ENCODE measurements at places on chromosomes 1 and 21.

- ATAC-seq: no peak
These were observed 1.7 kb downstream of the EPHA2 start for GRCh38 chr1:16153999-16154673.

DNA sequence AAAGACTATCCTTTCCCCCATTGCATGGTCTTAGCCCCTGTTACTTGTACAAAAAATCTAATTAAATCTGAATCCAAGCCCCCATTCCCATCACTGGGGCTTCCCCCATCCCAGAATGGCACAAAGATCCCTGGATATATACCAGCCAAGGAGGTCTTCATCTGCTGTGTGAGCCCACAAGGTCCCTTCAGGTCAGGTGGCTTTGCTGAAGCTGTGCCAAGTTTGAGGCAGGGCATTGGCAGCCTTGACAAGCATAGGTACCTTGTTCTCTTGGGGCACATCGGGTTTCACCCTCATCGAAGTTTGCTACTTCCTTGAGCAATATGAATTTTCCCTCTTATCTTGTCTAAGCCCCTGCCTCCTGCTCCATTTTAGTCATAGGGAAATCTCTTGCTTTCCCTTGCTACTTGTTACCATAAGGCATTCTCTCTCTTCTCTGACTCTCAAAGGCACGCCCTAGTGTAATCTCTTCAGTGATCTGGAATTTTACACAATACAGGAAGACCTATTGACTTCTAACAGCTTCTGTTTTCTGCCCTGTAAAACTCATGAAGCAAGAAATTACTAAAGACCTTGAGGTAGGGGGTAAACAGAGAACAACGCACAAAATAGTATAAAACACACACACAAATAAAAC lies 71.4 kb upstream of the COG2 start:
- ATAC-seq: no peak

DNA sequence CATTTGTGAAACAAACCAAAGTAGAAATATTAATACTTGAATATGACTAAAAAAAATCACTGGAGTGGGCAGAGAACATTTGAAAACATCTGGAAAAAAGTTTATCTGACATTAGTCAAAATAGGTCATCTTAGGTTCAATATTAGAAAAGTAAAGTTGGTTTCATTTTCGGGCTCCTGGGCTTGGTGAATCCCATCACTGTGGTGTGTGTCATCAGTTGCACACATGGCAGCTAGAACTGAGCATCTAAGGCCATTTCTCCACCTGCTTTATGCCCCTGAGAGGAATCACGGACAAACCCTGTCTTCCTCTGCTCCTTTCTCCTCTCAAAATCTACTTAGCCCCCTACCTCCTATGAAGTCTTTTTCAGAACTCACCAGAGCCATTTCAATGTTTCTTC lies 5.4 kb downstream of the HSD11B1 start:
- ATAC-seq: no peak

DNA sequence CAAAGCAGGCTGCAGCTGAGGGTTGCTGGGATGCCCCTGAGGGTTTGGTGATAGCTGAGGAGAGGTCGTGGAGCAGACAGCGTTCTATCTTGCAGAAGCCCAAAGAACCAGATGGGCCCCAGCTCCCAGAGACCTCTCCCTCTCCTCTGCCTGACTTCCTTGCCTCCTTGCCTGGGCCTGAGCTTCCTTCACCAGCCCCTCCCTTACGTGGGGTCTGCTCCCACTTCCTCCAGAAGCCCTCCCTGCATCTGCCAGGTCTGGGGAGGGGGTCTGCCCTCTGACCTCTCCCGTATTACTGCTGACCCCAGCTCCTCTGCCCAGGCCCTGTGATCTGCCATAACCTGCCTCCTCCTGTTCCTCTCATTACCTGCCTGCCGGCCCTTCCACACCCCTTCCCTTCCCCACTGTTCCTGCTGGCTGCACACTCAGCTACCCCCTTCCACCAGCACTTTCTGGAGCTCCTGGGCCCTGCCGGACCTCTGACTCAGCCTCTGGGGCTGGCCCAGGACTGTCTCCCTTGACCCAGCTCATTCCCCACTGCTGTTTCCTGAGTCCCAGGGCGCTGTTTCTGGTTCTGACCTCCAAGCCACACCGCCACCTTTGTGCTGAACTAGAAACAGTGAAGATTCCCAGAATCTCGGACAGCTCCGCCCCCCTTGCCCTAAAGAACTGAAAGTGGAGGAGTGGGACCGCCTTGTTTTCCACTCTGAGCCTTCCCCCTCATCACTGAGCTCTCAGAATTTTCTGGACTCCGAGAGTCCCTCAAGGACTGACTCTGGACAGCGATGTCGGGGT lies 237.7 kb upstream of the C1orf174 start:
- no peak for ATAC-seq

DNA sequence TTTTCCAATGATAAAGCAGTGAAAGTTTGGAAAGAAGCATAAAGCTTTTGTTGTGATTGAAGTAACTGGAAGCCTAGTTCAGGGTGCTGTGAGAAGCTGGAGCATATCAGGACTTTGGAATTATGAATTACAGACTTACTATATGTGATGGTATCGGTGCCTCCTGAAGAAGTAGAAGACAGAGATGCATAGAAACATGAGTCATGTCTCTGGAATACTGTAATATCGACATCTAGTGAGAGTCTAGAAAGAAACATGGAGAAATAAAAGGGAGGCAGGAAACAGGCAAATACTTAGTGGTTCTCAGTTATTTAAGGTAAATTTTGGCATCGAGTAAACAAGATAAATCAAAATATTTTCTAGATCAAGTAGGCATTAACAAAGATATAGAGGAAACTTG lies 103.0 kb downstream of the CAMTA1 start:
- ATAC-seq: no peak

DNA sequence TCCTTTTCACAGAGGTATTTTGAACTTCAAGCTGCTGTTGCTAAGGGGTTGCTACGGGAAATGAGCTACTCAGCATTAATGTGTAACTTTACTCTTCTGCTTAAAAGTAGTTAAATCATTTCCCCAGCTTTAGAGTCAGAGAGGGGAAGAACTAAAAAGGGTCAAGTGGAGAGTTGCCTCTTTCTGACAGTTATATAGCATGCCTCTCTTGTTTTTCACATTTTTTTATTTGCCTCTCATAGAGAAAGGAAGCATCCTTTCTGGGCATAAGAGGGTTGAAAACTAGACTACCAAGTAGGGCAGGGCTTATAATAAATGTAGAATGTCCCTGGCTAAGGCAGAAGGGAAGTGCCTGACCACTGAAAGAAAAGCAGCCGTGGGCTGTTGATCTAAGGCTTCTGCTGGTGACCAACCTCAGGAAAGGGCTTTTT lies 10.1 kb upstream of the ELAVL4 start:
- no peak for ATAC-seq

DNA sequence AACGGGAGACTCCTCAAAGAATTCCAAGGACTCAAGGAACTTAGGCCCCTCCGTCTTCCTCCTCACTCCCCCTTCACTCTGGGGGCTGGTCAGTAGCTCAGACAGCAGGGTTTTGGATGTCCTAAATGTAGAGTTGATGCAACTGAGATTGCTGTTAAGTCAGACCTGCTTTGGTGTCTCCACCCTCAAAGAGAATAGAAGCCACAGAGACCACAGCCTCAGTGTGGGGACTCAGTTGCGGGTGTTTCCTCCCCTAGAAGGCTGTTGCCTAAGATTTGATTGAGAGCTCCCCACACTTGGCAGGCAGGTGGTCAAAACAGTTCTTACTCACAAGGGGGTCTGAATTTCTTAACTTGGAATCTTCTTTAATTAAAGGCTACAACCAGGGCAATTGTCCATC lies 7.6 kb downstream of the MAN1C1 start:
- ATAC-seq: no peak

DNA sequence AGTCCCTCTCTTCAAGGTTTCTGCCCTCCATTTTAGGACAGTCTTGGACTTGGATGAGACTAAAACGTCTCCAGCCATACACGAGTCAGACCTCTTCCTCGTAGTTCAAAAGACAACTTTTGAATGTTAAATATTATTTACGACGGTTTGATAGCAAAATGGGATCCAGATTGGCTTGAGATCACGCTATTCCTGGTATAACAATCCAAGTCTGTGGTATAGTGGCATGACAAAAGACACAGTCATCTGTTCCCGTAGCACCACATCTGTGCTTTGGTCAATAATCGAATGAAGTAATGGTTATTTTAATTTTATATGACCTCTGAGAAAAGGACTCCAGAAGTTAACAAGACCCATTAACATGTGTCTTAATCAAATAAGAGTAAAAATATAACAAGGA lies 7.0 kb downstream of the PCP4 start:
- no peak for ATAC-seq

- ATAC-seq: no peak
These were observed 104.9 kb downstream of the CDC7 start for GRCh38 chr1:91605566-91605965.

DNA sequence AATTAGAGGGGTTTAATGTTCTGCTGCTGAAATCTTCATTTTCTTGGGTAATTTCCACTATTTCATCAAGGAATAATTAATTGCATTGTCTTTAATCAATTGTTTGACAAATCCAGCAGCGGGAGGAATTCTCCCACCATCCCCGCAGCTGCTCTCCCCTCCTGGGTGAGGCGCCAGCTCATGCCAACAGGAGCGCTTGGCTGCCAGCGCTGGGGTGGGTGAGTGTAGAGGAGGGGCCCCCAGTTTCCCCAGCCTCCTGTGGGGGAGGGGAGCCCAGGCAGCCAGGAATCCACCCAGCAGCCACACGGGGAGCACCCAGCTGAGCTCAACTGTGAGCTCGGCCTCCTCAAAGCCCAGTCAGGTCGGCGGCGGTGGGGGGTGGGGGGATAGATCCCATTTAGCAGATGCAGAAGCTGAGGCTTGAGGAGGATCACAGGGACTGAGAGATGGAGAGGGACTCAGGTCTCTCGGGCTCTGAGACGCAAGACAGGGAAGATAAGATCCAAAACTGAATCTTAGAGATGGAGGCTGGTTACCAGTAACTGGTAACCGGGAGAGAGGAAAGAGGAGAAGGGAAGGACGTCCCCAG lies 46.5 kb downstream of the FOXO6 start:
- no peak for ATAC-seq

DNA sequence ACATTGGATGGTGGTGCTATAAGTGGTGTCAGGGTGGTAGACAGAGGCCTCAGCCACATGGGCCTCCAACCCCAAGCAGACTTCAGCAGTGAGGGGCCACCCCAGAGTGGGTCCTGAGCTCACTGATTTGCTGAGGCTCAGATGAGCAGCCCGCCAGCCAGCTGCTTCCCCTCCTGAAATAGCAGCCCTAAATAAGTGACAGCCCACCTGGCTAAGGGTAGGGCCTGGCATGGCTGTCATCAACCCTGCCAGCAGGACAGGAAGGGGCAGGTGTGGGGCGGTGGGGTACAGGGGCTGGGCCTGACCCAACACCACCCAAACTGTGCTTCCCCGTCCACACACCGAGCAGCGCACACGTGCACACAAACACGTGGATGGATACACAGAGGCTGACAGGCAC lies 79.3 kb downstream of the GRIK3 start:
- ATAC-seq: no peak

DNA sequence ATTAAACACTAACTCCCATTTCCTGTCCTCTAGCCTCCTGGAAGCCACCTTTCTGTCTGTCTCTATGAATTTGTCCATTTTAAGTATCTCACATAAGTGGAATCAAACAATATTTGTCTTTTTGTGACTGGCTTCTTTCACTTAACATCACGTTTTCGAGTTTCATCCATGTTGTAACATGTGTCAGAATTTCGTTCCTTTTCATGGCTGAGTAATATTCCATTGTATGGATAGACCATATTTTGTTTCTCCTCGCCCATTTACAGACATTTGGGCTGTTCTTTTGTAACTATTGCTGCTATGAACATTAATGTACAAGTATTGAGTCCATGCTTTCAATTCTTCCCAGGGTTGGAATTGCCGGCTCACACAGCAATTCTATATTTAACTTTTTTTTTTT lies 15.7 kb upstream of the H6PD start:
- no peak for ATAC-seq

DNA sequence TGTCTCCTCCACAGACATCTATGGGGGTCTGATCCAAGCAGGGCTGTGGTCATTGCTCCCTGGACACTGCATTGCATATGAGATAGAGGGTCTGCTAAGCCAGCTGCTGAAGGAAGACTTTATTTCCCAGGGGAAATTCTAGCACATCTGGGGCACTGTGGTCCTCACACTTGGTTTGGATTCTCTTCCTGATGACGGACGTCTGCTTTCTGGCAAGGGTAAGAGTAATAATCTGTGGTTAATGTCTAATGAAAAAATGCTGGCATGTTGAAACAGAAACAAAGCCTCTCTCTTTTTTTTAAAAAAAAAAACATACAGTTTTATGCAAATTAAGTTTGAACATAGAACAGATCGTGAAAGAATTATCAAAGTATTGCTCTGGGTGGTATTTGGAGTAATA lies 553.9 kb downstream of the DPYD start:
- ATAC-seq: no peak

DNA sequence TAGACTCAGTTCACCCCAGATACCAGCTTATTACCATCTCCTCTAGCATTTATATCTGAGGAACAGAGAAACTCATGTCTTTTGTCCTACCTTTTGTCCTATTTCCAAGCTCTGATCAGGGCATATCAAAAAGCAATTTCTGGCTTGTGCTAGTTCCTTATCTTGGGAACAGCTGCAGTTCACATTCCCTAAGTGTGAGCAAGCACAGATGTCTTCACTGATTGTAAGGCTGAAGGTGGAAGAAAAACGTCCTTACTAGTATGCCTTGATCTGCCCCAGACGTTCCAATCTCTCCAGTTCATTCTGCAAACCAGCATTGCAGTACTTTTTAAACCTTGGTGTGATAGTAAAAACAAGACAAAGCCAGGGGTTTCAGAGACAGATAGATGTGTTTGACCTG lies 139.8 kb downstream of the NCAM2 start:
- ATAC-seq: no peak

DNA sequence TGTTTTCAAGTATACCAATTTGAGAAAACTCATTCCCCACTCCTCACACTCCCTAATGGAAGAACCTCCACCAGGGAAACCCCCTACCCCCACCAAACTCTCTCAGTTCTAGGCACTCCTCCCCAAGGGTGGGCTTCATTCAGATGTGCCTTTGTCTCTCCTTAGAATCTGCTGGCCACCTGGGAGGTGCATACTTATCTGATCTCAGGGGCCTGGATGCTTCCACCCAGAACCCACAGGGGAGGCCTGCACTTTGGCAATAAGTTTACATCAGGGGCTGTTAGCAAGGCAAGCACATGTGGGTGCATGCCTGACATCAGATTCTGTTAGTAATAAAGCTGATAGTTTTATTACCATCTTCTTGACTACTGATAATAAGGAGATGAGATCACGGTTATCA lies 32.5 kb upstream of the SLAMF9 start:
- no peak for ATAC-seq

DNA sequence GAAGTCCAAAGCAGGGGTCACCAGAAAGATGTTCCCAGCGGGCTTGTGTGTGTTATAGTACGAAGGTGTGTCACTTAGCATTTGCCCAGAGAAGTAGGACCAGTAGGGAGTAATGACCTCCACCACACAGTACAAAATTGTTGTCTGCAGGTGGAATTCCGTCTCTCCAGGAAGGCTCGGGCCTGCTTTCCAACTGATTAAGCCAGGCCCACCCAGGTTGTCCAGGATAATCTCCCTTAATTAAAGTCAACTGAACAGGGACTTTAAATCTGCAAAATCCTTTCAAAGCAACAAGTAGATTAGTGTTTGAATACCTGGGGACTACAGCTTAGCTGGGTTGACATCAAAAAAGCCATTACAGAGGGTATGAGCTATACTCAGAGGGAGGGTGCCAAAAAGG lies 131.3 kb downstream of the BACH1 start:
- ATAC-seq: no peak
